Motor neuron (in vitro differentiated cells): ENCODE measurements at places on chromosomes 3 and 15. TPM values are rescaled to one million over a fixed set of nuclear protein-coding genes. Genes with fewer than 3 reads are reported as not detected.

DNAJA4 gene
- 1.5 and 2.5 TPM in 2 replicates for total RNA-seq

RAD54L2 gene
- total RNA-seq, result 9.9 and 11.8 TPM in 2 replicates

DET1 gene
- total RNA-seq, result 9.5 and 11.8 TPM in 2 replicates

SERPINI2 gene
- total RNA-seq, result 0.70 and 0.81 TPM in 2 replicates

CFAP100 gene
- total RNA-seq, result 5.8 and 10.7 TPM in 2 replicates

CDC25A gene
- 14.8 and 20.2 TPM in 2 replicates for total RNA-seq

ANKRD63 gene
- total RNA-seq, result 0.17 and 0.18 TPM in 2 replicates

LDHAL6B gene
- 0.26 TPM in 1 of 2 replicates, not detected in the other for total RNA-seq

NUP210 gene
- 0.20 and 0.27 TPM in 2 replicates for total RNA-seq

GUCA1C gene
- not detected in 2 replicates for total RNA-seq

OSTN gene
- total RNA-seq, result 0.14 and 0.22 TPM in 2 replicates

THRB gene
- total RNA-seq, result 2.0 and 2.2 TPM in 2 replicates

SHC4 gene
- 3.3 TPM in 2 replicates for total RNA-seq

GOLGA6L9 gene
- total RNA-seq, result 1.6 and 1.7 TPM in 2 replicates

ZNF774 gene
- total RNA-seq, result 2.0 and 2.6 TPM in 2 replicates

MINAR1 gene
- total RNA-seq, result 1.4 and 1.7 TPM in 2 replicates

ZNF770 gene
- total RNA-seq, result 61.7 and 68.5 TPM in 2 replicates
